ENCODE measurements at places on chromosomes 7 and 10.
A peak's percentile ranks its signal among the peaks of the same experiment; 100 is the strongest.

GRCh38 chr10:18658271-18659124 lies 733 bp upstream of the ARL5B start:
- no peak for DNase-seq

DNA sequence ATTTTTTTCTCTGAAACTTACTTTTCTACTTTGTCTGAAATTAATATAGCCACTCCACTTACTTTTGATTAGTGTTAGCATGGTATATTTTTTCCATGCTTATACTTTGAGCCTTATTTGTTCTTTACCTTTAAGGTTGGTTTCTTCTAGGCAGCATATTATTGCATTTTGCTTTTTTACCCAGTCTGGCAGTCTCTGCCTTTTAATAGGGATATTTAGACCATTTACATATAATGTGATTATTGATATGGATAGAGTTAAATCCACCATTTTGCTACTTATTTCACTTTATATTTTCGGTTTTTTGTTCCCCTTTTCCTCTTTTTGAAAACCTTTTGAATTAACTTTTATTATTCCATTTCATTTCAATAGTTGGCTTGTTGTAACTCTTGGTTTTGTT lies 30.3 kb downstream of the CYP26A1 start:
- DNase-seq = no peak

DNA sequence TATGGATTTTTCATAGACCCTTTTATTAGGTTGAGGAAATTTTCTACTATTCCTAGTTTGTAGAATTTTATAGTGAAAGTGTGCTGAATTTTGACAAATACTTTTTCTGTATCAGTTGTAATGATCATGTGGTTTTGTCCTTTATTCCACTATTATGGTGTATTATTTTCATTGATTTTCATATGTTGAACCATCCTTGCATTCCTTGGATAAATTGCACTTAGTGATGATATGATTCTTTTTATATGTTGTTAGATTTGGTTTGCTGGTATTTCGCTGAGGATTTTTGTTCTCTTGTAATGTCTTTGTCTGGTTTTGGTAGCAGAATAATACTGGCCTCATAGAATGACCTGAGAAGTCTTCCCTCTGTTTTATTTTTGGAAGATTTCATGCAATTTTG lies 140.6 kb upstream of the CDK6 start:
- DNase-seq = no peak

GRCh38 chr10:101972761-101973160 lies 83.2 kb downstream of the ARMH3 start:
- no peak for DNase-seq

GRCh38 chr7:142669074-142669654 lies 80.1 kb upstream of the PRSS1 start:
- DNase-seq = no peak

GRCh38 chr10:5325076-5325475 lies 39.7 kb upstream of the UCN3 start:
- no peak for DNase-seq

- DNase-seq = no peak
These were observed 510.0 kb upstream of the PHF14 start for GRCh38 chr7:10463701-10464100.

- no peak for DNase-seq
These were observed 70.0 kb downstream of the PRKG1 start for GRCh38 chr10:51144161-51144781.

- no peak for DNase-seq
These were observed 14.4 kb upstream of the STARD3NL start for GRCh38 chr7:38163671-38164070.

GRCh38 chr10:71939304-71939703 lies 24.9 kb upstream of the CHST3 start:
- DNase-seq = no peak

DNA sequence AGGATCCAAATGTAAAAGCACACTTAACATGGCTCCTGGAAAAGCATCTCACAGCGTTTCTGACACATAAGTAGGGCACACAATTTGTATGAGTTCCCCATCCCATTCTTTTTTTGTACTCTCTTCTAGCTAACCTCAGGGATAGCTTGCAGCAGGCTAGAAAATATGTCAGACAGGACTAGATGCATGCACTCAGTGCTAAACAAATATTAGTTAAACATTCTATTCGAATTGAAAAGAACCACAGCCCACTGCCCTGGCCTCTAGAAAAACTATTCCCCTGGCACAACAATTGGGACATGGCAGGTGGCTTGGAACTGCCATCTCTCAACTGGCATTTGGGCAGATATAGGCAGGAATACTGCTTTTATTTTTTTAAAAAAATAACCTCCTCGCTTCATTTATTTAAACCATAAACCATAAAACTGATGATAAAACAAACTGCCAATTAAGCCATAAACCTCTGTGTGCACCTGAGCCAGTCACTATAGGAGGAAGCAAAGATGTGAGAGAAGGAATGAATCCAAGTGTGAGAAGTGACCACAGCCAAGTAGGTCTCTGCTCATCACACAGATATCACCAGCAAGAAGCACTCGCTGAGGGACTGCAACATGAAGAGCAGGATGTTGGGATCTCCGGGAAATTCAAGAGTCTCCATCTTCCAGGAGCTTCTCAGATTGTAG lies 394.1 kb downstream of the NEBL start:
- no peak for DNase-seq

- DNase-seq = no peak
These were observed 212.1 kb upstream of the GRB10 start for GRCh38 chr7:50994753-50995319.

- no peak for DNase-seq
These were observed 237.5 kb upstream of the GNAI1 start for GRCh38 chr7:79897166-79897565.

DNA sequence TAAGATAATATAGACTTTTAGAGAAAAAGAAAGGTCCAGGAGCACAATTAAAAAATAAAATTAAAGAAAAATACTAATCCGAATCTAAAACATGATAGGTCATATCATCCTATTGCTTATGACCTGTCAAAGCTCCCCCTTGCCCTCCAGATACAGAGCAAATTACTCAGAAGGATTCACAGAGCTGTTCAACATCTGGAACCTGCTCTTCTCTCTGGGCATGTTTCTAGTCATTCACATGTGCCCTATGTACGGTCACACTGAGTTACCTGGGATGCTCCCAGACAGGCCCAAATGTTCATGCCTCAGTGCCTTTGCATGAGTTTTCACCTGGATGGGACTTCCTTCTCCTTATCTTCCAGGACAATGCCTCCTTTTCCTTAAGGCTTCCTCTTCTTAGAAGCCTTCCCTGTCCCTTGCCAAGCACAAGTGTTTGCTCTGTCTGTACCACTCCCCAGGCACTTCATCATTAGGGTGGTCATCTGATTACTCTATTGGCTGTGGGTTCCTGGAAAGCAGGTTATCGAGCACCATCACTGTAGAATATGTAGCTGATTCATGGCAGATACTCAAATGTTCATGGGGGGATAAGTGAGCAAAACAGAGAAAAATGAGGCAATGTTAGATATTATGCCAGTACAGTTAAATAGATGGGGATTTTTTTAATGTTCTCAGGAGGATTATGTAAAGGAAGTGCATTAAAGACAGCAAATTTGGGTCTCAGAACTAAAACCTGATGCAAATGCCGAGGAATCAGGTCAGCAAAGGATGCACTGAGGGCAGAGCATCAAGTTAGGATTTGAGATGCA lies 12.0 kb upstream of the AOAH start:
- DNase-seq = no peak

GRCh38 chr10:101183458-101184183 lies 45.6 kb downstream of the LBX1 start:
- no peak for DNase-seq

- no peak for DNase-seq
These were observed 60.6 kb upstream of the LOXL4 start for GRCh38 chr10:98328640-98329039.

GRCh38 chr10:22426653-22427052 lies 81.4 kb downstream of the SPAG6 start:
- DNase-seq = no peak

- DNase-seq = no peak
These were observed 29.2 kb upstream of the NAMPT start for GRCh38 chr7:106313966-106314365.

DNA sequence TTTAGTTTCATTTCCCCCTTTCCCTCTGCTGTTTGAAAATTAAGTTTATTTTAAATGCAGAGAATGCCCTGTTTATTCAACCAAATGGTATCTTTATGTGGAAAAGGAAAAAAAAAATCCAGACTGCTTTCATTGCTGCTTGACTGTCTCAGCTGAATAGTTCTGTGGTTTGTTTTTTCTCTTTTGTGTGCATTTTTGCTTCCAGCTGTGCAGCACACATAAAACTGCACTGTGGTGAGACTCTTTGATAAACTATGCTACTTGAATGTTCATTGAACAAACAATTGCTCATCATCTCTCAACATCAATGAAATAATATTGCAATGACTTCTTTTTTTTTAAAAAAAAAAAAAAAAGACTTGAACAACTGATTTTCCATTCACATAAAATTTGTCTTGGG lies 78.6 kb upstream of the GLI3 start:
- DNase-seq = peak; percentile 41

DNA sequence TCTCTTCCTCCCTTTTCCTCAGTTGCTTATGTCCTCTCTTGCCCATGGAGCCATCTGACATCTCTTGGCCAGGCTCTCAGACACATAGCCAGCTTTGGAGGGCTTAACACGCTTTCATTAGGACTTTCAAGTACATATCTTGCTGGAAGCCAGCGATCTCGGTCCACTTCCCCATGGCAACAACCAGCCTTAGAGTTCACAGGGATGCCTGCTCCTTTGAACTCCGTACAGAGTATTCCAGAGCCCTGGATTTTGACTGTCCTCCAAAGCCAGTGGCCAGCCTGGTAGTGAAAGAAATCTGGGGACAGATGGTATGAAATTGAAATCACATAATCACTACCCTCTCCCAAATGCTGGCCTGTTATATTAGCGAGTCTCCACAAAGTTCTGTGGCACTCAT lies 370.5 kb upstream of the NPVF start:
- DNase-seq = no peak

DNA sequence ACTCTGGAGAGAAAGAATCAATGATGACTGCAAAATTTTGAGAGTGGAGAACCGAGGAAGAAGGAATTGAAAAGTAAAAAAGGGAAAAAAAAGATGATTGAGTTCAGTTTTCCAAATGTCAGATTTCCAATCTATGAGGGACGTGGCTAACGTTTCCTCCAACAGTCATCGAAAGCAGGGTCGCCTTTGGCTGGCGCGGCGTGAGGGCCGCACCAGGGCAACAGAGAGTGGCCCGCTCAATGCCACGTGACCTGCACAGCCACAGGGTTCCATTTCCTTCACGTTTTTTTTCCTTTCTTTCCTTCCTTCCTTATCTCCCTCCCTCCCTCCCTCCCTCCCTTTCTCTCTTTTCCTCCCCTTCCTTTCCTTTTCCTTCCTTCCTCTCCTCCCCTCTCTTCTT lies 101.9 kb downstream of the WDR37 start:
- DNase-seq = no peak

DNA sequence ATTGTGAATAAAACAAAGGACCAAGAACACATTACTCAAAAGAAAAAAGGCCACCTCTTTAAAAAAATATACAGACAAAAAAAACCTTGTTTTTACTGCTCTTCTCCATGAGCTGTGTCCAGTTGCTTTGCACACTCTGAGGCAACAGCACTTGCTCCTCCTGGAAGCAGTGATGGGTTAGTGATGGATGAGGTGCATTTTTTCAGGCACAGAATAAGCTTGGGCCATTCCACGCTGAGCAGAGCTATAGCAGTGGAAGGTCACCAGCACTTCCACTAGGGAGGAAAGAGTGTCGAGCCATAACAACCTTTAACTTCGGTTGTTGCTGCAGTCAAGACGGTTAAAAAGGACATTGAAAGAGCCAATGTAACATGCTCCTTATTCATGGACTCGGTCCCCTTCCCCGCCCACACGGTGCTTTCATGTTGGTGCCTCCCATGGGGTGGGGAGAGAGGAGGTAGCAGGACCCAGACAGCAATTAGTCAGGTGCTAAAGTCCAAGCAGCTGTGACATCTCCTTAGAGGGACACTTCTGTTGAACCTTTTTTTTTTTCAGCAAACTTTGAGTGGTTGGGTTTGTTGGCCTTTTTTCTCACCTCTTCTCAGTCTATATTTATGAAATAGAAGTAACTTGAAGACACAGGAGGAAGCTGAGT lies 136.5 kb upstream of the ADARB2 start:
- DNase-seq = no peak

DNA sequence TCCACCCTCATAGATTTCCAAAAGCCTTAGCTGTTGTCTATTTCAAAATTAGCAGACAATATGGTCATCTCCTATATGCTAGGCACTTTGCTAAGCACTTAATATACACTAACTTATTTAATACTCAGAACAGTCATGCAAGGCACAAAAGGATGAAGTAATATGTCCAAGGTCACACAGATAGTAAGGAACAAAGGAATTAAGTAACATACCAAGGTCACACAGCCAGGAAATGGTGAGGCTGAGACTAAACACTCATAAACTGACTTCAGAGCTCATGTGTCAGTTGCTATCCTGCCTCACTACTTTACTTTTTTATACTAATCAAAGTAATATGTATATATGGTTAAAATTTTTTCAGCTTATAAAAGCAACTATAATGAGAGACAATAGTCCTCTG lies 23.6 kb upstream of the HIBADH start:
- DNase-seq = no peak

- DNase-seq = no peak
These were observed 87.1 kb downstream of the HIBADH start for GRCh38 chr7:27575613-27576012.

- DNase-seq = no peak
These were observed 57.0 kb downstream of the CHST3 start for GRCh38 chr10:72020914-72021809.

DNA sequence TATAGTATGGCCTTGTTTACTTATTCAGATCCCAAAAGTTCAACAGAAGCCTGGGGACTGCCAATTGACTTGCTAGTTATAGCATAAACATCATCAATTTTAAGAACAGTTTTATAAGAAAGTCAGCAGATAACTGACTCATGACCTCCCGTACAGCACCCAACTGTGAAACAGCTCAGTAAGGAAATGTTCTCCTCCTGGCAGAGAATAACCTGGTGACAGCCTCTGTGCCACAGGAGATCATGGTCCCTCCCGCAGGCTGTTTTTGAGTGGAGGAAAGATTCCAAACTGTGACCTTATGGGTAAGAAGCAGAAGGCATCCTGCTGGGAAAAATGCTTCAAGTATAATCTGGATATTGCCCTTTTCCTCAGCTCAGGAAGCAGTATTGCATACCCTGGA lies 182.5 kb downstream of the SEMA3D start:
- DNase-seq = no peak

- DNase-seq = no peak
These were observed 586 bp upstream of the ANKRD26 start for GRCh38 chr10:27100813-27101347.

GRCh38 chr10:112775892-112776674 lies 174.0 kb upstream of the TCF7L2 start:
- DNase-seq = no peak

DNA sequence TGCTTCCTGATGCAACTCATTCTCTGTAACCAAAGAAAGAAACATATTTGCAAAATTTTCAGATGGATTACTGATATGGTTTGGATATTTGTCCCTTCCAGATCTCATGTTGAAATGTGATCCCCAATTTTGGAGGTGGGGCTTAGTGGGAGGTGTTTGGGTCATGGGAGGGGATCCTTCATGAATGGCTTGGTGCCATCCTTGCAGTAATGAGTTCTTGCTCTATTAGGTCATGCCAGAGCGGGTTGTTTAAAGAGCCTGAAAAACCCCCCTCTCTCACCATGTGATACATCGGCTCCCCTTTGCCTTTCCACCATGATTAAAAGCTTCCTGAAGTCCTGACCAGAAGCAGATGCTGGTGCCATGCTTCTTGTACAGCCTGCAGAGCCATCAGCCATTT lies 43.8 kb upstream of the PRKG1 start:
- DNase-seq = no peak

GRCh38 chr10:126041804-126042231 lies 145.5 kb downstream of the FANK1 start:
- DNase-seq = no peak
